Activated T-cell treated with anti-CD3 and anti-CD28 coated beads, Interleukin-2, amount 50 U/mL, for 72 hours (primary cell): ENCODE measurements at places on chromosomes 13 and 19.

- no peak for DNase-seq
Observed at GRCh38 chr19:55432241-55432959, 10.7 kb downstream of the SHISA7 start.

DNA sequence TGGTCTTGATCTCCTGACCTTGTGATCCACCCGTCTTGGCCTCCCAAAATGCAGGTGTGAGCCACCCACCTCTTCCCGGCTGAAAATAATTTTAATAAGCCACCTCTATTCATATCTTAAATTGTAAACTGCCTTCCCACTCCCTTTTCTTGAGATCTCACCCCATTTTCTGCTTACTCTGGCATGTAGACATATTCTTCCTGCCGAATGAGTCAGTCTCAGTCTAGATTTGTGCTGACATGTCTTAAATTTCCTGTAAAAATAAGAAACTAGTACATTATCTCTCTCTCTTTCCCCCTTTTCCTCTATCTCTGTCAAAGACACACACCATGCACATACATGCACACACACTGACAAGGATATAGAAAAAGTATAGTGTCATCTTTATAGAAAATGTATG is 60.9 kb downstream of the THSD1 start:
- no peak for DNase-seq

GRCh38 chr19:35872180-35872579 is 3.8 kb downstream of the APLP1 start:
- no peak for DNase-seq

DNA sequence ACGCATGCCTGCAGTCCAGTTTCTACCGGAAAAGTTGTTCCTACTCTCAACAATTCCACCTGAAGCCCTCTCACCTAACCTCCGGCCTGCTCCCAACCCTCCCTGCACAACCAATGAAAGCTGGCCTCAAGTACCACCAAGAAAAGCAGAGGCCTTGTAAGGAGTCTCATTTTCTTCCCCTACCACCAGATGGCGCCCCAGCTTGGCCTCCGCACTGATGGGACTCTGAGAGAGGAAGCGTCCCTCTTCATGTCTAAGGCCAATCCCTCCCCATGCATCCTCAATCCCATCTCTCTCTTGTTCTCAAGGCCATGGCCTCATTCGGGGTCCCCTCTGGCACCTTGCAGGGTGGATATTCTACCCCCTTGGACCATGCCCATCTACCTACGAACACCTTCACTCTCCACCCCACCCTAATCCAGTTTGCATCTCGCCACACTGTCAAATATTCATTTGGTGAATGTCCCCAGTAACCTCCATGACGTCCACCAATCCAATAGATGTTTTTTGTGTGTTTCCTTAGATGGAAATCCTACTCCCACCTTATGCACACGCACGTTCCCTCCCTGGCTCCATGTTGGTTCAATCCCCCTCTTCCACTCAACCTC is 412.8 kb downstream of the ZNF536 start:
- peak; percentile 67 for DNase-seq

- peak; percentile 75 for DNase-seq
Observed at GRCh38 chr19:48501494-48502349, 9.9 kb downstream of the LMTK3 start.

DNA sequence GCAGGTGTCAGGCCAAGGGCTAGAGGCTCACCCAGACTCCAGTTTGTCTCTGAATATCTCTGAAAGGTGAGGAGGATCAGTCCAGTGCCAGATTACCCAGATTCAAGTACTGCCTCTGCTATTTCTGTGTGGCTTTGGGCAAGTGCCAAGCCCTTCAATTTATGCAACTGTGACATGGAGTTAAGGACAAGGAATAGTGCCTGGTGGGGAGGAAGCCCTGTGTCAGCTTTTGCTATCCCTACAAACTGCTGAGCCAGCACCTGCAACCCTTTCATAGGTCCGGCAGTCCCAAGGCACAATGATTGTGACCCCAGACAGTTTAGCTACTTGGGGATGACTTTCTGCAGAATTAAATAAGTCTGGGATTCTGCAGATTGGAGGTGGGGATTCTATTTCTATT is 123.0 kb downstream of the KL start:
- no peak for DNase-seq

DNA sequence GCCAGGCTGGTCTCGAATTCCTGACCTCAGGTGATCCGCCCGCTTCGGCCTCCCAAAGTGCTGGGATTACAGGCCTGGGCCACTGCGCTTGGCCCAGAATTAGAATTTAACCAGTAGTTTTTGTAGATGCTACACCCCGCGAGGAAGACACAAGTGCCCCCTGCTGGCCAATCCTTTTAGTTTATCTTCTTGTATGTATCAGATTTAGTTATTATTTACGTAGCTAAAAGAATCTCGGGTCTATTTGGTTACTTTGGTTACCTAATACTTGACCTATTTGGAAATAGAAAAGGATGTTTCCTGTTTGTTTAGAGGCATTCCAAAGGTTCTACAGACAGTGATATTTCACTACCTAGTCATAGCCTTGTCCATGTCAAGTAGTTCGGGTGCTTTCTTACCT is 22.0 kb downstream of the MUC16 start:
- peak; percentile 31 for DNase-seq

GRCh38 chr13:24661713-24662112 is 18.5 kb upstream of the ATP12A start:
- DNase-seq: no peak

- DNase-seq: no peak
Observed at GRCh38 chr13:114130131-114130836, 2.1 kb downstream of the RASA3 start.

DNA sequence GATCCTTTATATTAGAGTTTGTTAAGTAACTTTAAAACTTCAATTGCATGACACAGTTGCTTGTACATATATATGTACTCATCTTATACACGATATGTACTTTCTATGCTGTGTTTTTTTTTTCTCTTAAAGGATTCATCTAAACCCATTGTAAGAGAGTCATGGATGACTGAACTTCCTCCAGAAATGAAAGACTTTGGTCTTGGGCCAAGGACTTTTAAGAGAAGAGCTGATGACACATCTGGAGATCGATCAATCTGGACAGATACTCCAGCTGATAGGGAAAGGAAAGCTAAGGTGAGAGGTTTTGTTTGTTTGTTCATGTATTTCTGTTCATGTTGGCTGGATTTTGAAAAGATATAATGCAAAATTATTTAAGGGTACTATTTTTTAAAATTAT is 26.0 kb downstream of the GPALPP1 start:
- DNase-seq: no peak

DNA sequence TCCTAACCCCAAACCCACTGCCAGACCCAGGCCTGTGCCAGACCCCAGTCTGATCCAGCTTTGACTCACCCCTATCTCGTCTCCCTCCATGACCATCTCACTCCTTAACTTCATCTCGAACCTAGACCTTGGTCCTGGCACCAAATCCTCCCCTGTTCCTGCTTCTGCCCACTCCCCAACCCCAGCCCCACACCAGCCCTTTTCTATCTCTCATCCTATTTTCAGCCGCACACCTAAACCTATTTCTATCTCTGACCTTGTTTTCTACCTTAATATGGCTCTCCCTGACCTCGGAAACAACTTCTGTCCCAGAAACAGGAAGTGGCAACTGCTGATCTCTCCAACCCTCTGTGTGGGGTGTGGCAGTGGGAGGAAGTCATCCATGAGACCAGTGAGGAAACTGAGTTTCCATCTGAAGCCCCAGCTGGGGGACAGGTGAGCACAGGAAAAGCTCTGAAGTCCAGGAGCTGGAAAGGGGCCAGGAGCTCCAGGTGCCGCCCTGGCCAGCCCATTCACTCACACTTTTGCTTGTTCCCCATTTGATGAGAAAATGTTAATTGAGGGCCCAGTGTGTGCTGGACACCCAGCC is 13.7 kb downstream of the PTH2 start:
- DNase-seq: no peak

GRCh38 chr19:1087813-1088415 is 7.3 kb downstream of the POLR2E start:
- no peak for DNase-seq

GRCh38 chr13:113050734-113051431 is 54.7 kb upstream of the F7 start:
- no peak for DNase-seq

GRCh38 chr19:48683349-48683748 is 10.5 kb upstream of the NTN5 start:
- DNase-seq: peak; percentile 43

DNA sequence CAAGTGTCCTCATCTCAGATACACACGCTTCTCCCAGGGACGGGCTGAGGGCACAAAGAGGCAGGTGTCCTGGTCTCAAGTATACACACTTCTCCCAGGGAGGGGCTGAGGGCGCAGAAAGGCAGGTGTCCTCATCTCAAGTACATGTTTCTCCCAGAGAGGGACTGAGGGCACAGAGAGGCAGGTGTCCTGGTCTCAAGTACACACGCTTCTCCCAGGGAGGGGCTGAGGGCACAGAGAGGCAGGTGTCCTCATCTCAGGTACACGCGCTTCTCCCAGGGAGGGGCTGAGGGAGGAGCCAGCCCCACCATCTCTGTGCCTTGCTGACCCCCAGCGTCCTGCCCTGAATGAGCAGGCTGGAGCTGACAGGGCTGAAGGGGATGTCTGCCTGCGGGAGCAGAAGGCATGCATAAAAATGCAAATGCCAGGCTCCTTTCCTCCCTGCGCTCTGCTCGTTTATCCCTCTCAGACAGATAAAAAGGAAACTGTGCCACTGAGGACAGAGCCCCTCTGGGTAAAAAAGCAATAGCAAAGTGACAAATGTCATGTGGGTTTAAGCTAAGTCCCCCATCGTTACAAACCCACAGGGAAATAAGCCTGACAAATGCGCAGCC is 96.1 kb upstream of the UQCRFS1 start:
- no peak for DNase-seq

- peak; percentile 87 for DNase-seq
Observed at GRCh38 chr19:10269333-10270179, 1.4 kb upstream of the ICAM1 start.

- no peak for DNase-seq
Observed at GRCh38 chr13:38871275-38871674, 119.4 kb downstream of the STOML3 start.

GRCh38 chr19:54390942-54391577 is 24.2 kb upstream of the TTYH1 start:
- DNase-seq: peak; percentile 66

GRCh38 chr13:73722120-73722519 is 412.1 kb downstream of the KLF12 start:
- DNase-seq: peak; percentile 31

DNA sequence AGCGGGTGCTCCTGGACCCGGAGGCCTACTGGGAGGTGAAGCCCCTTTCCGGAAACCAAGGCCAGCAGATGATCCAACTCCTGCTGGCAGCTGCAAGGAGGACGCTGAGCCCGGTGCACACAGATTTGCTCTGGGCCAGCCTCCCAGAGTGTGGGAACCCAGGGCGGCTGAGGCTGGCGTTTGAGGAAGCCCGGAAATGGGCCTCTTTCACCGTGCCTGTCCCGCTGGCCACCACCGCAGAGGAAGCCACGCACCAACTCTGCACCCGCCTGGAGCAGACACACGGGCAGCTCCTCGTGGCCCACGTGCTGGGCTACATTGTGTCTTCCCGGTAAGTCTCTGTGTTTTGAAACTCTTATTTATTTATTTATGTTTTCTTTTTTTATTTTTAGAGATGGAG is 30.4 kb downstream of the NWD1 start:
- DNase-seq: no peak

- DNase-seq: no peak
Observed at GRCh38 chr13:90552702-90553101, 794.8 kb upstream of the MIR17HG start.

DNA sequence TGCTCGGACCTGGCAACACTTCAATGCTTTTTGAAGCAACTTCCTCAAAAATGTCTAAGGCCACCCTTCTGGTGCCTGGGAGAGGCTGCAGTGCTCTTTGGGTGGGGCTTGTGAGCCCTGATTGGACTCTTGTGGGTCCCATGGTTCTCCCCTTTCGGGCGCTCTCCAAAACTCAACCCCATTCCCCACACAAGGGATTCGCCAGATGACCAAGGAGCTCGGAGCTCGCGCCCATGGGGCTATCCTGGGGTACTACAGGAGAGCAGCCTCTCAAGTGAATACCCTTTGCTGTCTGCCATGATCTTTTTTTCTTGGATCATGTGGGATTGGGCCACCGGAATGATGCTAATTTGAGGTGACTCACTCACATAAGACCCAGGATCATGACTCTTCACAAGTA is 29.7 kb upstream of the KL start:
- DNase-seq: no peak

- DNase-seq: no peak
Observed at GRCh38 chr13:30406779-30407416, 15.4 kb upstream of the UBE2L5 start.

GRCh38 chr13:20686863-20687579 is 16.5 kb upstream of the IL17D start:
- DNase-seq: no peak

- no peak for DNase-seq
Observed at GRCh38 chr19:7831452-7831851, 1.4 kb downstream of the EVI5L start.
